ENCODE measurements at places on chromosomes 6 and 20.
A peak's percentile ranks its signal among the peaks of the same experiment; 100 is the strongest.

DNA sequence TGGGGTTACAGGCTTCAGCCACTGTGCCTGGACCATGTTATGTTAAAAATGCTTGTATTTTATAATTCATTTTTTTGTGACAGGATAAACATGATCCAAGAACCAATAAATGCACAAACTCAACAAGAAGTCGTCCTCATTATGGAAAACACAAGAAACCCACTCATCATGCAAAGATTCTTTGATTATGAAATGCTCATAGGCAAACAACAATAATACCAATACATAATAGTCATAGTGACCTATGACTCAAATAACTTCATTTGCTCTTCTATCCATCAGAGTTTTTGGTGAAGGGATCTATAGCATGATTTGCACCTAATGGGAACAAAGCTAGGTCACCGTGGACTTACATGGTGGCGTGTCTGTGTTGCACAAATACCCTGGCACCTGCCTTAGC lies 217.1 kb upstream of the THEMIS start:
- H3K36me3 ChIP-seq, result no peaks in the 10 kb centered on the region
- no peak overlapping the region for H3K4me3 ChIP-seq
- H3K4me1 ChIP-seq, result no peaks in the 10 kb centered on the region

DNA sequence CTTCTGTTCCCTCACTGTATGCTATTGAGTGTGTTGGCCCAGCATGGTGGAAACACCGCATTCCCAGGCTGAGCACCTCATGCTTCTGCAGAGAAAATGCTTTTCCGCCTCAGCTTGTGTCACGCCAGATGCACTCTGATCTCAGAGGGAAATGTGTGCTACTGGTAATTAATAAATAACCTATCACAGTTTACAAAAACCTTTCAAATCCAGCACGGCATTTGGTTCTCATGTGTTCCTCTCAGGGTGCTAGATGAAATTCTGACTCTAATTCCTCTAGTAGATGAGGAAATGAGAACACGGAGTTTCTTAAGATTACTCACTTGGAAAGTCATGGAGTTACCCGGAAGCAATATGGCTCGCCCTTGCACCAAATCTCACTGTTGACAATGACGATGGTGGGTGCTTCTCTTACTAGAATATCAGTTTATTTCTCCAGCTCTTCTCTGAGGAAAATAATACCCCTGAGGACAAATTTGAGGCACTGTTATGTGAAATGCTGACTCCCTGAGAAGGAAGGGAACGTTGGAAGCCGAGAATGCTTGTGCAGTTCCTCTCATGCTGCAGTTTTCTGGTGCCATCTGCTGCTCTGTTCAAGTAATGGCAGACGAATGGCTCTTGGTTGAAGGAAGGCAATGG lies 116.6 kb downstream of the RNF144B start:
- H3K36me3 ChIP-seq, result no peaks in the 10 kb centered on the region
- H3K4me3 ChIP-seq, result peak overlapping the region; percentile 35
- no peaks in the 10 kb centered on the region for H3K4me1 ChIP-seq
- no peaks in the 10 kb centered on the region for H3K27me3 ChIP-seq
- ATAC-seq, result peak; percentile 71

- no peak overlapping the region for H3K4me3 ChIP-seq
- H3K27ac ChIP-seq, result no peak overlapping the region
- H3K36me3 ChIP-seq, result no peaks in the 10 kb centered on the region
- ATAC-seq, result no peak
- H3K27me3 ChIP-seq, result no peaks in the 10 kb centered on the region
Measured at GRCh38 chr6:16446273-16446672, 207.9 kb downstream of the GMPR start.

GRCh38 chr6:16504609-16505008 lies 256.7 kb downstream of the ATXN1 start:
- ATAC-seq, result no peak
- no peaks in the 10 kb centered on the region for H3K27me3 ChIP-seq
- H3K36me3 ChIP-seq, result no peaks in the 10 kb centered on the region
- H3K4me1 ChIP-seq, result peaks cover 30% of the 10 kb centered on the region
- H3K27ac ChIP-seq, result no peak overlapping the region

GRCh38 chr6:16322666-16323312 lies 84.4 kb downstream of the GMPR start:
- ATAC-seq, result peak; percentile 73
- H3K36me3 ChIP-seq, result no peaks in the 10 kb centered on the region
- H3K27me3 ChIP-seq, result no peaks in the 10 kb centered on the region
- peak overlapping the region; percentile 71 for H3K27ac ChIP-seq
- H3K4me1 ChIP-seq, result peaks cover 74% of the 10 kb centered on the region

GRCh38 chr20:13325796-13326340 lies 104.8 kb downstream of the ISM1 start:
- no peaks in the 10 kb centered on the region for H3K27me3 ChIP-seq
- no peak overlapping the region for H3K27ac ChIP-seq
- no peak overlapping the region for H3K4me3 ChIP-seq

- no peaks in the 10 kb centered on the region for H3K27me3 ChIP-seq
- no peak overlapping the region for H3K27ac ChIP-seq
- no peaks in the 10 kb centered on the region for H3K4me1 ChIP-seq
- H3K36me3 ChIP-seq, result no peaks in the 10 kb centered on the region
Measured at GRCh38 chr20:49306903-49307620, 29.2 kb upstream of the ZNFX1 start.
